ENCODE measurements at places on chromosomes 5 and 9.

DNA sequence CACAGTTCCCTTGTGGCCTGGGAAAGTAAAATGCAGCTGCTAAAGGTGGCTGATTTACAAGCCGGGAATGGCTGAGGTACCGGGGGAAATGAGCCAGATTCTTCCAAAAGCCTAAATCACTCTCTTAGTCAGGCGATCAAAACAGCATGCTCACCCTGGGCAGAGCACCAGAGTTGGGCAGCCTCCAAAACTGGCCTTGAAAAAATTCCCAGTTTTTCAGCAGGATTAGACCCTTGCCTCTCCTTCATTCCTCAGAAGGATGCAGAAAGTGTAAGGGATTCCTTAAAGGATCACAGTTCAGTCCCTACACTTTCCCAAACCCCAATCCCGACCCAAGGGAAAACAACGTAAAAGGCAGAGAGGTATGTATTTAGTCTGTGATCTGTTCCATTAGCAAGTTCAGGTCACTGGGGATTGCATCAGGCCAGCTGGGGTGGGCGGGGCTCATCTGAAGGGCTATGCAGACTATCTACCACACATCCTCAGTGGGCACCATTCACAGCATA is 16.9 kb downstream of the TMEM174 start:
- DNase-seq: no peak

- DNase-seq: no peak
Measured at GRCh38 chr9:12859704-12860251, 85.0 kb downstream of the LURAP1L start.

- no peak for DNase-seq
Measured at GRCh38 chr5:139094154-139095131, 103.7 kb downstream of the SIL1 start.

GRCh38 chr5:93621327-93621798 is 38.3 kb downstream of the NR2F1 start:
- peak; percentile 20 for DNase-seq

- DNase-seq: no peak
Measured at GRCh38 chr9:36832164-36832795, 201.8 kb downstream of the PAX5 start.

GRCh38 chr5:125348221-125348692 is 601.8 kb upstream of the ZNF608 start:
- DNase-seq: no peak
